ENCODE measurements at places on chromosomes 12 and 14.

DNA sequence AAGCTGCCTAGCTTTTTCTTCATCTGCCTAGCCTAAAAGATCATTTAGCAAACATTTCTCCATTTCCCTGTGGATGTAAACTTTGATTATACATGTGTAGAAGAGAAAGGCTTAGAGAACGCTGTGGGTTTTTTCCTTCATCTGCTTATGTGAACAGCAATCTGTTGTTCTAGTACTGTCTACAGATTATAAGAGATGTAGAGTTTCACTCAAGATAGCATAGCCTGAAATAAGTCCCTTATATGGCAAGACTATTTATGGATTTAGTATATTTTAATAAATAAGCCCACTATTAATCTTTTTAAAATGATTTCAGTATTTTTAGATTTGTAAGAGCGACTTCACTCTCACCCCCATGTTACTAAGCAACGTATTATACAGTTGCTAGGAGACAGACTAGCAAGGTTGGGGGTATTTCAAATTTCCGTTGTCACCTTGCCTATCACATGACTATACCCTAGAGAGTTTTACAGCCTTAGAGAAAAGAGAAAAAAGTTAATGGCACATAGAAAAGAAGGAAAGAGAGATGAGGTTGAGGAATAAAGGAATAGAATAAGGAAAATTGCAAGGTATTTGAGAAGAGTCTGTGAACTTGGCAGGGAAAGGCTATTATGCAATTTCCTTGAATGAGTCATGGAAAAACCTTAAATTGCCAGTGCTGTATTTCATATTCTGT, 12.2 kb upstream of the TUBA1A start:
- DNase-seq, result no peak

DNA sequence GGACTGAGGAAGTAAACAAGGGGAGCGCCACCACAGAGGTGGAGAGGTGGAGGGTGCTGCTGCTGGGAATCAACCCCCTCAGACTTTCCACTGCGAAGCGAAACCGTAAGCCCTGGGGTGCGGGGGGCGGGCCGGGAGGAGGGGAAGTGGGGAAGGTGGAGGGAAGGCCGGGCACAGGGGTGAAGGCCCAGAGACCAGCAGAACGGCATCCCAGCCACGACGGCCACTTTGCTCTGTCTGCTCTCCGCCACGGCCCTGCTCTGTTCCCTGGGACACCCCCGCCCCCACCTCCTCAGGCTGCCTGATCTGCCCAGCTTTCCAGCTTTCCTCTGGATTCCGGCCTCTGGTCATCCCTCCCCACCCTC, at the start of gene LAG3:
Gene LAG3 (plus strand): TSS at position 190 of the 365 bp plus-strand sequence. CDS start 333 bp downstream, outside the sequence.
- no peak for DNase-seq

GRCh38 chr14:95151561-95151960, 5.8 kb downstream of the DICER1 start:
- DNase-seq, result no peak

- no peak for DNase-seq
Observed at GRCh38 chr12:1857086-1857485, 36.7 kb downstream of the LRTM2 start.

DNA sequence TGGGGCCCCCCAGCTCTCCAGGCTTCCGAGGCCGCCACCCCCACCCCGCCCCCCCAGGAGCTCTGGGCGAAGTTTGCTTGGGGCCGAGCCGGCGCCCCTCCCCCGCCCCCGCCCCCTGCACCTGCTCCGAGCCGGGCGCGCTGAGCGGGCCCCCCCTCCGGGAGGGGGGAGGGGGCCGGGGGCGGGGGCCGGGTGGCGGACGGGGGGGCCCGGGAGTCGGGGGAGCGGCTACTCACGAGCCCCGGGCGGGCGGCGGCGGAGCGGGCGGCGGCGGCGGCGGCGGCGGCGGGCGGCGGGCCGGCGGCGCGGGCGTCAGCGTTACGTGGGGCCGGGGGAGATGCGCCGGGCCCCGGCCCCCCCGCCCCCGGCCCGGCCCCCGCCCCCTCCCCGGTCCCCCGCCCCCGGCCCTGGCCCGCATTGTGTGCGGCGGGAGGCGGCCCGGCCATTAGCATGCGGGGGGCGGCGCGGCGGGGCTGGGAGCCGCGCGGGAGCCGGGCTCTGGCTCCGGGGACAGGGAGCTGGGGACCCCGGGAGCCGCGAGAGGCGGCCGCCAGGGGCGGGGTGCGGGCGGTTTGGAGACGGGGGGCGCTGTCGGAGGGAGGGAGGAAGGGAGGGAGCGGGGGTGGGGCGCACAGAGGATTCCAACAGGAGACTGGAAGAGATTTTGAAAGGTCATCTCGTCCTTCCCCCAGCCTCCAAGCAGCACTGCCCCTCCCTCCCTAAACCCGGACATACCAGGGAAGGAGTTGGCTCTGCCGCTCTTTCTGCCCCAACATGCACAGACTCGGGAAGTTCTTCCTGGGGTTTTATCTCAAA, at the start of gene ZNF219:
Gene ZNF219 (minus strand): TSS at position 580 of the 816 bp plus-strand sequence. CDS start 5,064 bp downstream, outside the sequence.
- no peak for DNase-seq

DNA sequence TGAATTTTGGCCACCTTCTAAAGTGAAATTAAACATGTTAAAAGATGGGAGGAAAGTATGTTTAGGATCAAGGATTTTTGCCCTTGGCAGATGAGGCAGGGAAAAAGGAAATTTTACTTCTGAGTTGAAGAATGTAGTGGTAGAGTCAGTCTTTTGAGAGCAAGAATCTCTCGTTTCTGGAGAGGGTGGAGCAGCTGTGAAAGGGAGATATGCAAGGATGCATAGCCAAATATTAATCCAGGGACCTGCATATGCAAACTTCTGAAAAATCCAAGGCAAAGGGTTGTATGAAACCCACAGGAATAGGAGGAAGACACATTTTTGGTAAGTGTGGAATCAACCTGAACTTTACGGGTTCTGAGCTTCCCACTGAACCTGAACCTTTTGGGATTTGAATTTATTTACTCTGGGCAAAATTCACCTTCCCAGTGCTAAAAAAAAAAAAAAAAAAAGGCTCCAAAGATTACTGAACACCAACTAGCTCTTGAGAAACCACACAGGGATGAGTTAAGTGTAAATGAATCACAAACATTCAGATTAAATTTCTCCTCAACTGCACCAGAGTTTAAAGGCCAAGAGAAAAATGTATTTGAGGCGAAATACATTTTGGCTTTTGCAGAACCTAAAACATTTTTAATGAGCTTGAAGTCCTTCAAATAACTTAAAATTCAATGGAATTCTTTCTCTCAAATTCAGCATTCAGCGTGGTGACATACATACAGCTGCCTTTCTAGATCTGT, 187.1 kb upstream of the CDKN3 start:
- no peak for DNase-seq

- DNase-seq, result no peak
Observed at GRCh38 chr12:2672863-2673262, 121.9 kb upstream of the FKBP4 start.

DNA sequence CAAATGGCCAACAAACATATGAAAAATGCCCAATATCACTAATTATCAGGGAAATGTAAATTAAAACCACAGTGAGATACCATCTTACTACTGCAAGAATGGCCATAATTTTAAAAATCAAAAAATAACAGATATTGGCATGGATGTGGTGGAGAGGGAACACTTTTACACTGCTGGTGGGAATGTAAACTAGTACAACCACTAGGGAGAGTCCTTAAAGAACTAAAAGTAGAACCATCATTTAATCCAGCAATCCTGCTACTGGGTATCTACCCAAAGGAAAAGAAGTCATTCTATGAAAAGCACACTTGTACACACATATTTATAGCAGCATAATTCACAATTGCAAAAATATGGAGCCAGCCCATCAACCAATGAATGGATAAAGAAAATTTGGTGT, 459.7 kb downstream of the GXYLT1 start:
- no peak for DNase-seq
